ENCODE measurements at places on chromosomes 2 and 18.
A peak's percentile ranks its signal among the peaks of the same experiment; 100 is the strongest.

- no peak for DNase-seq
Observed at GRCh38 chr18:354003-354402, 86.2 kb upstream of the THOC1 start.

DNA sequence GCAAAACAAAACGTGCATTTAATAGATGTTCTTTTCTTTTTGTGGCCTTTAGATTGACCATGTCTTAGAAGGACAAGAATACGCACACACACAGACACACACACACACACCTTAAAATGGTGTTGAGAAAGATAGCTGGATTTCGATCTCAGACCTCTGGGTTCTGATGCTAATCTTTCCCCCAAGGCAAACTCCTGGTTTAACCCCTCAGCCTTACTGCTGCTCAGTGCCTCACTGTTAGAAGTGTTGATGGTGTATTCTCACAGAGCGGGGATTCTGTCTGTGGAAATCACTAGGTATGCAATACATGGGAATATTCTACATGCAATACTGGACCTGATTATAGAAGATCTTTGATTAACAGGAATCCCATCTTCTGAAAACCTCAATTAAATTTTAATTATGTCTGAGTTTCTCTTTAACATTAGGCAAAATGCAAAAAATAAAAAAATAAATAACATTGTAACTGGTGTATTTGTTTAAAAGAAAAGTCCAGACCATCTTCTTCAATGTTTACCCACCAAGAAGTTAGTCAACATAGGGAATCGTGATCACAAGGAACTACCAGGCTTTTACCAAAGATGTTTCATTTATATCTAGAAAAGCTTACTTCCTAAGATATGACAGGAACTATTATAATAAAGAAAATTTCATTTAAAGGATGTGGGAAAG is 613.5 kb downstream of the LRP1B start:
- no peak for DNase-seq

GRCh38 chr2:168964251-168964807 is 63.2 kb downstream of the G6PC2 start:
- DNase-seq = no peak

- no peak for DNase-seq
Observed at GRCh38 chr2:62550461-62550860, 44.5 kb upstream of the TMEM17 start.

GRCh38 chr2:8728305-8729015 is 46.6 kb downstream of the ID2 start:
- DNase-seq = no peak

- peak; percentile 7 for DNase-seq
Observed at GRCh38 chr18:45834306-45834705, 8.8 kb downstream of the SIGLEC15 start.

DNA sequence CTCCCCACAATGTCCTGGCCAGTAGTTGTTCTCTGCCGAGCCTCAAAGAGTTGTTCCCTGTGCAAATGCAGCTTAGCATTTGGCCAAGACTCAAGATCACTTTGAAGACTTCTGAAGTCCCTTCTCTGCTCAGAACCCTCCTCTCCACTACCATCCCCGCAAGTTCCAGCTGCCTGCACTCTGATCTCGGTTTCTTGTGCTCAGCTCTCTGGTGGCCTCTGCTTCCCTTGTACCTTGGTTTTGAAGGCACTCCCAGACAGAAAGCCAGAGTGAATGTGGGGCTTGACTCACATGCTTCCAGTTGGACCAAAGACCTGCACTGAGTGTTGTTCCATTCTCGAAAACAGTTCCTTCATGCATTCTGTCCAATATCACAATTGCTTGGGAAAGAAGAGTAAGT is 28.6 kb downstream of the CRACDL start:
- no peak for DNase-seq

DNA sequence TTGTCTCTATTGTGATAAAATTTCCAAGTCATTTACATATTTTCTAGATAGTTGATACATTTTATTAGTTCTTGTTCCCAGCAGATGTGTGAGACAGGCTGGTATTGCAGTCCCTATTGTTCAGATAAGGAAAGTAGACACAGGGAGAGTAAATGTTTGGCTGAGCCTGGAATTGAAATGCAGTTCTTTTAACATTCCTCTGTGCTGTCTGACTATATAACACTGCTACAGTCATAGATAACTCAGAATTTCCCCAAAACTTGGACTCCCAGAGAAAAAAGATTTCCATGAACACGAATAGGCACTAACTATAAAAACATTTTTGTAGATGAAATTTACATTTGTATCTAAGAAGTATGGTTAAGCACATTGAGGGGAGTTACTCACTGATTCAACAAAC is 71.4 kb downstream of the PLCL1 start:
- no peak for DNase-seq

Data from NCI-H1092 (cell line).